Left ventricle myocardium superior (tissue), 1 donor: ENCODE measurements at places on chromosomes 12 and 14.

DNA sequence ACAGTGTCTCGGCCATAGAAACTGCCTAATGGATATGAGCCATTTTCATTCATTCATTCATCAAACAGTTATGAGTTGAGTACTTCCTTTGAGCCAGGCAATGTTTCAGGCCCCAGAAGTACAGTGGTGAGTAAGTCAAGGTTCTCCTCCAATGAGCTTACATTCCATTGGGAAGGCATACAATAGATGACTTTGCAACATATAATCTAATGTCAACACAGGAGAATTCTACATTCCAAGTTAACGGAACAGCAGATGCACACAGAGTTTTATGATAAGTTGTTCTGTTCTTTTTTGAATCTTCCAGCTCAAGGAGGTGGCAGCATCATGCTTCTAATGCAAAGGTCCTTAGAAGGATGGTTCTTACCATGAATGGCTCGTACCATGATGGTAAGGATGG is 3.2 kb upstream of the RFC5 start:
- no peak for DNase-seq

DNA sequence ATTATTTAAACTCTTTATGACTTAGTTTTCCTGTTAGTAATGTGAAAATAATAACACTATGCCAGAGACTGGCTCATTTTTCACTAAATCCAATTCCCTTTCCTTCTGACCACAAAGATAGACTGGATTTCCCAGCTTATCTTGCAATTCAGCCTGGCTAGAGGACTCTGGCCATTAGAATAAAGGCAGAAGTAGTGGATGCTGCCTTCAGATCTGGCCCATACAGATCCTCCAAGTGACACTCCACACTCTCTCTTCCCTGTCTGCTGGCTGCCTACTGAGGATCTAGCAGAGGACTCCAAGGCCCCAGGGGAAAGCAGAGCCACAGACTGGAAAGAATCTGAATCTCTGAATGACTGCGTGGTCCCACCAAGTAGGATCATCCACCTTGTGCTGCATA is 188.8 kb upstream of the LMNTD1 start:
- no peak for DNase-seq

GRCh38 chr14:50021261-50022031 is 94.9 kb downstream of the VCPKMT start:
- no peak for DNase-seq

DNA sequence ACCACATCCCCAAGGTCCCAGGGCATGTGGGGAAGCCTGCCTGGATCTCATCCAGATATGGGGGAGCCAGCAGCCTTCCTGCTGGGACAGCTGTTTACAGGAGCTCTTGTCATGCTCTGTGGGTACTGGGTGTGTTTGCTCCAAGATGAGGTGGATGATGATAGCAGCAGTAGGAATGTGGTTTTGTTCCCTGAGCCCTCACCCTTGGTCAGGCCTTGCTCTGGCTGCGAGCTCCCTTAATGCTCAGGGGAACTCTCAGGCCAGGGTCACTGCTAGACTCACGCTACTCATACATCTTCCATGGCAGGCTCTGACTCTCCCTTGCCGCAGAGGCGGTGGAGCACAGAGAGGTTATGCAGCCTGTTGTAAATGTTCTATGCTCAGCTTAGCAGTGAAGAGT is 990.3 kb downstream of the AACS start:
- DNase-seq = no peak

DNA sequence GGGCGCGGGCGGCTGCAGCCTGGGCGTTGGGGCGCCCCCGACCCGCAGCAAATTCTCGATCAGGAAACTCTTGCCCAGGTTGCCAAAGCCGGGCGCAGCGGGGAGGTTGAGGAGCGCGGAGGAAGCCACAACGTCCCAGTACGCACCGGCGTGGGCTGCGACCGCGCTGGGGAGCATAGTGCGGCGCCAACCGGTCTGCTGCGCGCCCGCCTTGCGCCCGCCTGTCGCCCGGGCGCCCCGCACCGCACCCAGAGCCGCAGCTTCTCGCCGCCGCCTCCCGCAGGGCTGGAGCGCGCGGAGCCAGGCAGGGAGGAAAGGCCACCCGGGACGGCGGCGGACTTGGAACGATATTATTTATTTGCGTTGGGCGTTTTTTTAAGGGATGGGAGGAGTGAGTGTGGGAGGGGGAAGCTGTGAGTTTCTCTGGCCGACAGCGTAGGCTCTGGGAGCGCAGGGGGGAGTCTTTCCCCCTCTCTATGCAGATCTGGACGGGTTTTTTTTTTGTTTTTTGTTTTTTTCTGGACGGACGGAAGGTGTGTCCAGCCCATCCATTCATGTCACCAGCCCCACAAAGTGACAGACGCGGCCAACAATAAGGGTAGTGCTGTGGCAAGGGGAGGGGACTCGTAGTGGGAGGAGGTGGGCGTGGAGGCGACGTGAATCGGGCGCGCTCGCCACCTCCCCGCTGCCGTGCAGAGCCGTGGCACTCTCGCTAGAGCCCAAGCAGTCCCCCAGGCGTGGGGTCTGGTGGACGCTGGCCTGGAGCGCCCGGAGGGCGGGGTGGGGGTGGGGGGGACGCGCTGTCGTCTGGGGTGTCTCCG is at the start of gene DBX2:
Gene DBX2, minus strand, starts transcription at position 349 of the 821 bp plus-strand sequence. Its CDS starts 172 bp downstream, at position 177.
- no peak for DNase-seq

DNA sequence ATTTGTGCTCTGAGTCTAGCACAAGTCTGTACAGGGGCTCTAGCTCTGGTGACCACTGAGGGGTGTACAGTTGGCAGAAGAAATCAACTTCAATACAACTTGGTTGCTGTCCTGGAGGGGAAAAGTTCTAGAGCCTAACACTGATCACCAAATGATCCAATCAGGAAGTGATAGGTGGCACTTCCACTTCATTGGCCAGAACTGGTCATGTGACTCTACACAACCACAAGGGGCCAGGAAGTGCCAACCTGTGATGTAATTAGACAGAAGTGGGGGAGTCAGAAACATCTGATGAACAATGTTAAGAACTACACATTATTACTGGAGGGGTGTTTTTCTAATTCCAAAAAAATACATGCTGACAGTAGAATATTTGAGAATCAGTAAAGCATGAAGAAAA is 401.6 kb downstream of the VRK1 start:
- DNase-seq = no peak

DNA sequence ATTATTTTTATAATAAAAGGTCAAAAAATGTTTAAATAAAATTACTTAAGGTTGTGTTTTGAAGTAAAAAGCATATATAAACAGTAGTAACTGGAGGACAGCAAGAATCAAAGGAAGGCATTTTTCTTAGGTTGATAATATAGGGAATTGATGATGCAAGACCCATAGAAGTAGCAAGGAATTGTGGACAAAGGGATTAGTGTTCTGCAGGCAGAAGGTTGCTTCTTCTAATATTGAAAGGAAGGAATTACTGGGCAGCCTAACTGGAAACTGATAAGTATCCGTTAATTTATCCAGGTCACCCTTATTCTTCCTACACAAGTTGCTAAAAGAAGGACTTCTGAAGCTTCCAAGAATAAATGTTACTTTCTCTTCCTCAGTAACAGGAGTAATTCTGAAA is 54.5 kb upstream of the ALX1 start:
- DNase-seq = no peak

GRCh38 chr12:47867495-47867941 is 37.3 kb downstream of the VDR start:
- DNase-seq = no peak

DNA sequence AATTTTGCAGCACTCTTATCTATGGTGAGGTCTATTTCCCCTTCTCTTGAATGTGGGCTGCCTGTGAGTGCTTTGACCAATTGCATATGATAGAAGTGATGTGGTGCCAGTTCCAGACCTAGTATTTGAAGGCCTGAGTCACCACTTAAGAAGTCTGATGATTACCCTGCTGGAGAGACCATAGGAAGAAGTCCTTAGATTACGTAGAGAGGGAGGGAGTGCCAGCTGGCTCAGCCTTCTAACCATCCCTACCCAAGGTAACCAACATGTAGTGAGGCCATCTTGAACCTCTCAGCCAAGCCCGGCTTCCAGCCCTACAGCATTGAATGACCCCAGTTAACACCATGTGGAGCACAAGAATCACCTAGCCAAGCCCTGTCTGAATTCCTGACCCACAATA is 166.9 kb downstream of the NELL2 start:
- no peak for DNase-seq

- no peak for DNase-seq
Observed at GRCh38 chr12:105332925-105333324, 2.4 kb downstream of the C12orf75 start.

DNA sequence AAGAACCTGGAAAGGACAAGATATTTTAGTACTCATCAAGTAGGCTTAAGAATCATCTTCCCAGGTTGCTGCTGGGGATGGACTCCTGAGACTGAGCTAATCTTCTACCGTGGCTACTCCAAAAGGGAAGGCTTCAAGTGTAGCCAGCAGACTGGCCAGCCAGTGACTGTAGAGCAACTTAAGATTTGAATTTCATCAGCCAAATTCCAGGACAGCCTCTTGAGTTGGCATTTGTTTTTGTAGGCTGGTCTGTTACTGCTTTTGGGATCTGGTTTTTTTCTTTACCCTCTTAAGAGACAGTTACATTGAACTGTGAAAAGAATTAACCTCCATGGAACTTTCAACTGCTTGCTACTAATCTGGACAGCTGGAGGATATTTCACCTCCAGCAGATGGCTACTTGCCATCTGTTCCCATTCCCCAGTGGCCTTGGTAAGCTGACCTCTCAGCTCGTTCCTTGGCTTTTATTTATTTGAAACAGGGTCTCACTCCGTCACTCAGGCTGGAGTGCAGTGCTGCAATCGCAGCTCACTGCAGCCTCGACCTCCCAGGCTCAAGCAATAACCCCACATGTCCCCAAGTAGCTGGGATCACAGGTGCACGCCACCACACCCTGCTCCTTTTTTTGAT is 20.7 kb downstream of the VTI1B start:
- no peak for DNase-seq

DNA sequence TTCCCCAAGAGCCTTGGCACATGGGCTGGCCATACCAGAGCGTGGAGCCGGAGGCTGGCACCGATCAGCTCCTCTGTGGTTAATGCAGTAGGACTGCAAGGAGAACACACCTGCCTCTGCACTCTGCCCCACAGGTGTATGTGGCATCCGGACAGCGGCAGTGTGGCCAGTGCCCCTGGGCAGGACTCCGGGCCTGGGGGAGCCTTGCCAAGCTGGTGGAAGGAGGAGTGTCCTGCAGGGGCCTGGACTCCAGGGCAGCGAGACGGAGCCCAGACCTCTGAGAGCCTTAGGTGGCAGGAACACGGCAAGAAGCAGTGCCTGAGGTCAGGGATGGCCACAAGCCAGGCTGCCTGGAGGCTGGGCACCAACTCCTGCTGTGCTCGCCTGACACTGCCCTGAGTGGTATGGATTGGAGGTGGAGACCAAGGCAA is 5.3 kb upstream of the BEGAIN start:
- peak; percentile 19 for DNase-seq

DNA sequence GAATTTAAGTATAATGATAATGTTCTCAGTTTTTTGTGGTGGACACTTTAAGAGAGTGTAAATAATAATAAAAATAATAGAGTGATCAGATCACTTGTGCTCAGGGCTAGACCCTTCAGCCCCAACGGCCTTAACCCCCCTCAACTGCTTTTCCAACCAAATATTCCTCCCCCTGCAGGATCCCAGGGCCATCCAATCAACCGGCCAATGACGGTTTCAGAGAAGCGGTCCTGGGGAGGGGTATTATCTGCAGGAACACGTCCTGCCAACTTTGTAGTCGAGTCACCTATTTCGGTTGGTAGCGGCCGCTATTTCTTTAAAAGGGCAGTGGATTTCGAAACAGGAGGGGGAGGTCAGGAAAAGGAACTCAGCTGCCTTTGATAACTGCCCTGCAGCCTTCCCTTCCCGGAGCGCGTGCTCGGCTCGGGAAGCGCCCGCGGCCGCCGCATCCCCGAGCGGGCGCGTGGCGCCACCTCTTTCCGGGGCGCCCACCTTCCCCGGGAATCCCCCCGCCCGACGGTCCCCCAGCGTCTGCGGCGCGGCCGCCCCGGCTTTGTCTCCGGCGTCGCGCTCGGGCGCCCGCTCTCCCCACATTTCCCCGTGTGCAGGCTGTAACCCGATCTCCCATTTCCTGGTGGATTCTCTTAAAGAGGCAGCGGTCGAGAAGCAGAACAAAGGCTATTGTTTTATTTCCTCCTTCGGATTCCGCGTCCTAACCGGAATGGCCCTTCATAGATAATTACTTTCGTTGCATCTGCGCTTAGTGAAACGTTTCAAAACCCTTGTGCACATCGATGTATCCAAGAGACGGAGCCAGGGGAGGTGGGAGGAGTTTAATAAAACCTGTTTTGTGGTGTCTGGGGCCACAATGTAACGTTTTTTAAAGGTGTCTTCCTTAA is 711 bp upstream of the ETV6 start:
- peak; percentile 76 for DNase-seq

- DNase-seq = no peak
Observed at GRCh38 chr12:41051954-41052353, 136.2 kb upstream of the PDZRN4 start.

- no peak for DNase-seq
Observed at GRCh38 chr12:115403689-115404088, 719.7 kb upstream of the TBX3 start.

DNA sequence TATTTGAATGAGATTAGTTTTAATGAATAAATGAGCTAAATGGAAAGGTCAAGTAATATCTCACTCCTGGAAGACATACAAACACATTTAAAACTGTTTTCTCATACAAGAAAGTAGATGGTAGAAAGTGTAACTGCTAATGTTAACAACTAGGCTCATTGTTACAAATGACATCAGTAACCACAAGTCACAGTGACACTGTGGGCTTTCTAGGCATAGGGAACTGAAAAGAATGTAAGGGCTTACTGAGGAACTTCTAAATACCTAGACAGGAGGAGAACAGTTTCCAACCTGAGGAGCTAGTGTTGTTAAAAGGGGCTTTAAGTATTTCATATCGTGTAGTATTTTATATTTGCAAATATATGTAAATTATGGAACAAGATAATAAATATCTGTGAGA is 17.5 kb upstream of the ERGIC2 start:
- DNase-seq = no peak

GRCh38 chr14:104933746-104934733 is 9.4 kb downstream of the PLD4 start:
- no peak for DNase-seq

DNA sequence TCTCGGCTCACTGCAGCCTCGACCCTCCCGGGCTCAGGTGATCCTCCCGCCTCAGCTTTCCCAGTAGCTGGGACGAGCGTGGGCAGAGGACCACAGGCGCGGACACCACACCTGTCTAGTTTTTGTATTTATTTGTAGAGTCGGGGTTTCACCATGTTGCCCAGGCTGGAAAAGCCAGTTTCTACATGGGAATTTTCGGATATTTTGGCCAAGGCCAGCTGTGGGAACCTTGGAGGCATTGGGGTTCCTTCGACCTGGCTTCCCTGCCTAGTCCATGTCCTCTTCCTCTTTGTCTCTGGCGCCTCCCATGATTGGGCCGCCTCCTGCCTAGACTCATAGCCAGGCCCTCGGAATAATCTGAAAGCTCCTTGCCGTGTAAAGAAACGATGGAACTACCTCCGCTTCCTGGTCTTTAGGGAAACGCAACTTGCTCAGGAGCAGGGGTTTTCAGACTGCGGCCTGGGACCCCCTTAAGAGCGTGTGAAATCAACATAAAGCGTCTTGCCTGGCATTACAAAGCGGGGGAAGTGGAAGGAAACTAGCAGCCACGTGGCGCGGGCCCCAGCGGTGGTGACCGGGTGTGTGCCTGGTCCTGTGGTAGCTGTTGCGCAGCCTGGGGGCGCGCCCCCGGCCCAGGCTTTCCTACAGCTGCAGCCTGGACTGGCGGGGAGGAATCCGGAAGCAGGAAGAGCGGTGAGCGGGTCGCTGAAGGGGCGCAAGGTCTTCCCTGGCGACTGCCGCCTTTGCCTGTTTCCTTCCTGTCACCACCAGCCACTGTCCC is 1.4 kb upstream of the HSP90AA1 start:
- peak; percentile 77 for DNase-seq
